ENCODE measurements at places on chromosomes 11 and 22.

DNA sequence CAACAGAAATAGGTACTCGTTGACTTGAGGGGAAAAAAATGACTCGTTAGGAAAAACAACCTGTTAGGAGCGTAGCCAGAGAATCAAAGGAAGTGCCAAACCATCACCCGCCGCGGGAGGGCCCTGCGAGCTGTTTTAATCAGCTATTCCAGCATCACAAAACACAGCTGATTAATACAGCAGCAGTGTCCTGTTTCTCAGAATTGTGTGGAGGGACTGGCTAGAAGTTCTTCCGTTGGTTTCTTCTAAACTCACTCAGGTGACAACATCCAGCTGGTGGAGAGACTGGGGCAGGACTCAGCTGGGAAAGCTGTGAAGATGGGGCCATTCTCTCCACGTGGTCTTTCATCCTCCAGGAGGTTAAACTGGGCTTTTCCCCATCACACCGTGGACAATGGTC is 28.0 kb downstream of the HSPA8 start:
- DNase-seq: no peak

DNA sequence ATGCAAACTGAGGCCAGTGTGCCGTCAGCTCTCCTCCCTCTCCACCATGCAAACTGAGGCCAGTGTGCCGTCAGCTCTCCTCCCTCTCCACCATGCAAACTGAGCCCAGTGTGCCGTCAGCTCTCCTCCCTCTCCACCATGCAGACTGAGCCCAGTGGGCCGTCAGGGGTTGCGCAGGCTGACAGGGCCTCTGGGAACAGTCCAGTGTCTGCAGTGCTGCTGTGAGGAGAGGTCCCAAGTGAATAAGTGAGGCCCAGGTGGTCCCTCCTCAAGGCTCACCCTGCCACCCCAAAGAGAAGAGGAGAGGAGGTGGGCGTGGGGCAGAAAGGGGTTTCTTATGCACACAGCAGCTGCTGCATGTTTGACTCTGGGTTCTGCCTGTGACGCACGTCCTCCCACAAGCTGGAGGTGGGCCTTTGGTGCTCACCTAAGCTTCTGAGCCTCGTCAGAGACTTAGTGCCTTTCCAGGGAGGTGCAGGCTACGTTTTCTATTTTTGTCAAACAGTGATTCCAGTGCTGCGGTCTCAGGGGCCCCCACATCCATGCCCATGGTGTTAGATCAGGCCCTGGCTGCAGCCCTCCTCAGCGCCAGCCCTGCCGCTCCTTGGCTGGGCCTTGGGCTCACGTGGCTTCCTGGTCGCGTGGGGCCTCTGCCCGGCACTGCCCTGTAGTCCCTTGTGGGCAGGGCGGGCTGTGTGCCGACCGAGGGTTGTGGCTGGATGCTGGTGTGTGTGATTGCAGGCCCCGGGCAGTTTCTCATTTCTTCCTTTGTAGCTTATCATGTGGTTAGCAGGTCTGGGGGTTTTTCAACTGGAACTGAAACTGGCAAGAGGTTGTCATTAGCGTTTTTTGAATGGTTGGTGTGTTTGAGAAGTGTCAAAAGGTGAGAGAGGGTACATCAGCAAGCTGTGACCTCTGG is 7.1 kb downstream of the TPCN2 start:
- no peak for DNase-seq

DNA sequence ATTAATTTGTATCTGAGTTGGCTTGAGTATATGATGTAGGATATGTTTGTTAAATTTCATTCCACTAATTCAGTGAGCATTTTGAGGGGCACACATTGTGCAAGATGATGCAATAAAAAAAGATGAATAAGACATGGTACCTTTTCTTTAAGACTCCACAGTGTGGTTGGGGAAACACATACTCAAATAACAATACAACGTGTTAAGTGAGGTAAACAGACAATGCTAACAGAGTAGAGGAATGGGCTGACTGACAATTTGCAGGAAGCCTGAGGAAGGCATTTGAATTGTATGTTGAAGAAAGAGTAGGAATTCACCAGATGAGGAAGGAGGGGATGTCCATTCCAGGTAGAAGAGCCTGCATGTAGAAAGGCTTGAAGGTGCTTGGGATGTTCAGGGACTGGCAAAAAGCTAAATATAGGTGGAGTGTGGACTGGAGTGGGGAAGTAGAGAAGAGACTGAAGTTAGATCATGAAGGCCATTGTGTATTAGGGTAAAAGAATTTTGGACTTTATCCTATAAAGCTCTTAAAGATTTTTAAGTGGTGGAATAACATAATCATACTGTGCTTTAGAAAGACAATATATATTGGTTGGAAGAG is 6.8 kb downstream of the RNF169 start:
- no peak for DNase-seq

DNA sequence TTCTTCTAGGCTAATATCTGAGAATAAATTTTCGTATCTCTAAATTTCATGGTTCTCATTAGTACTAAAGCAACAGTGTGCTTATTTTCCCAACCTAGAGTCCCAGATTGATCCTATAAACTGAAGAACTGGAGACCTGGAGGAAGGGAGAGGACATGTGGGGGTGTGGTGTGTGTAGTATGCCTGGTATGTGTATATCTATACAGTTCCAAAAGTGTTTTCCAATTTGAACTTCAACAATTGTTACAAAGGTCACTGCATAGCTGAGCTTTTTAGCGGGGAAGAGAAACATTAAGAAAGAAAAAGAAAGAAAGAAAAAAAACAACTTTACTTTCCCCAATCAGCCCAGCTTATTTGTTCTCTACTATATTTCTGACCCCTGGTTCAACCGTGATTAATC is 152.1 kb downstream of the SOX6 start:
- no peak for DNase-seq

DNA sequence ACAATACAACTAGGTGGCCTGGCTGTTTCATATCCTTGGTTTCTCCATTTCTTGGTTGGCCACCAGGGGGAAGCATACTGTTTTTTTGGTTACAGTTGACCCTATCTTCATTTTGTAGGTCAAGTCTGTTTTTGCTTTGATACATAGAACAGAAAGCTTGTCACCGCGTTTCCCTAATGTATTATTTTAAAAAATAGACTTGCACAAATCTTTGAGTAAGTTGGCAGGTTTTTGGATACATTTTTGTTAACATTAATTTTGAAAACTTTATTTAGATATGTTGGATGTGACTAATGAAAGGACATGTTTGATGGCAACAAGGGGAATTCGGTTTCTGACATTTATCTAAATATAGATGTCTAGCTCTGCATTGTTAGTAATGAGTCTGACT is 3.0 kb downstream of the NCR3LG1 start:
- DNase-seq: peak; percentile 41

GRCh38 chr22:48088926-48089536 is 1326.6 kb downstream of the TBC1D22A start:
- no peak for DNase-seq

DNA sequence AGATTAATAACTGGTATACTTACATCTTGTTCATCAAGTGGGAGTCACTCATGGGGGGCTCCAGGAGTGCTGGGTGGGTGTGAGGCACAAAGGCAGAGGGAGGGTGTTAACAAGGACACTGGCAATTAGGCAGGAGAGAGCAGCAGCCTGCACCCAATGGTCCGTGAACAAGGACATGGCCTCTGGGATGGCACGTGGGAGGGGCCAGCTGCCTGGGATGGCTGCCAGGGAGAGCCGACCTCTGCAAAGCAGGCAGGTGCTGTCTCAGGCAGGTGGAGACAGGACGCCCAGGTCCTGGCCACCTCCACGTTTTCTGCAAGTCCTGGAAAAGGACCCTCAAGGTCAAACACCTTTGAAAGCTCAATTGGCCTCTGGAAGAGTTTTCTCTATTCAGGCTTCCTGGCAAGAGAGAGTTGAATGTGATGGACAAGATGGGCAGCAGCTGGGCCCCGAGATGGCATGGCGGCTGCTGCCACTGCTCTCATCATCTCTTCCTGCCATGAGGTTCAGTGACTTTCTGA is 257.1 kb downstream of the BUD13 start:
- no peak for DNase-seq

DNA sequence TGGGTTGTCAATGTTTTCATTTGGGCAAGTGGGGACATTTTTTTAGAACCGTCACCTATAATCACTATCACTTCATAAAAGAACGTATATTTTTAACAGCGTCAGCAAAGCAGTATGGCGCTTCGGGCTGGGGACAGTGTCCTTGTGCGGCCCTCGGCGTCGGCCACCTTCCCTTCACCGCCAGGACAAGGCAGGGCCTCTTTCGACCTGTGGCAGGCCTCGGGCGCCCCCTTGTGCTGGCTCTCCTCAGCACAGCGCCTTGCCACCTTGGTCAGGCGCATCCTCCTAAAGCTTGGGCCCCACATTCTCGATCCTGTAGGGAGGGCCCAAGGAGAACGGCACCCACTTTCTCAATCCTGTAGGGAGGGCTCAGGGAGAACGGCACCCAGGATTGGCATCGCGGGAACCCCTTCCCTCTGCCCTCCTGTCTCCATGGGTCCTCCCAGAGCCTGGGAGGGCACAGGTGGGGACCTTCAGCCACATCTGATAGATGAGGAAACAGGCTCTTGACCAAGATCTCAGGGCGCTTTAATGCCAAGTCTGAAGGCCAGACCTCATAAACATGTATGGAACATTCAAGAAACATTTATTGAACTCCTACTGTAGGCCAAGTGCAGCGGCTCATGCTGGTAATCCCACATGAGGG is 11.5 kb upstream of the FADD start:
- peak; percentile 30 for DNase-seq

DNA sequence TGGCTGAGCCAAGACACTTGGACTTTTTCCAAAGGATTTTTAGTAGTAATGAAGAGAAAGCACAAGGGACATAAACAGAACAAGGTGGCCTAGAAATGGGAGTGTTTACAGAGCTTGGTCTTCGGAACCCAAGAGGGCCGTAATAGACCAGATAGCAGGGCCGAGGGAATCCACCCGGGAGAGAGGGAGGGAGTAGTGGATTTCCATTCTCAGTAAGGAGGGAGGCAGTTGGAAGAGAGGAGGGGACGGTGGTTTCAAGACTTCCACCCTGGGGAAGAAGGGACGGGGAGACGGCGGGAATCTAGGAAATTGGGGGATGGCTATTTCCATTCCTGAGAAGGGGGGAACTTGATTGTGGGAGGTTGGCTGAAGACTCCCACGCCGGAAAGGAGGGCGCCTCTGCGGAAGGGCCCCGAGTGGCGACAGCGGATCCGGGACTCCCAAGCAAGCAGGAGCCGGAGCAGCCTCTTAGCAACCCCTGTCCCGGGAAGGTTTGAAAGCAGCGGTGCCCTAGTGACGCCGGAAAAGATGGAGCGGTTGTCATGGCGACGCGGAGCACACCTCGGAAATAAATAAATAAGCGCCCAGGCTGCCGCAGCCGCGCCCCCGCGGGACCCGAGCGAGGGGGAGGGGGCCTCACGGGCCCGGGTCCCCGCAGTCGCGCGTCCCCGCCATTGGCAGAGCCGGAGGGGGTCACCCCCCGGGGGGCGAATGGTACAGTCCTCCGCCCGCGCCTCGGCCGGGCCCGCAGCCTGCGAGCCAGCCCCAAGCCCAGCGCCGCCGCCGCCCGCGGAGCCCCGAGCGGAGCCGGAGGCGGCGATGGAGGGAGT is 31.6 kb downstream of the EIF3F start:
- peak; percentile 44 for DNase-seq

- DNase-seq: no peak
Measured at GRCh38 chr22:32629573-32629957, 155.0 kb downstream of the FBXO7 start.

GRCh38 chr11:122098261-122098980 is 17.6 kb downstream of the BLID start:
- no peak for DNase-seq

DNA sequence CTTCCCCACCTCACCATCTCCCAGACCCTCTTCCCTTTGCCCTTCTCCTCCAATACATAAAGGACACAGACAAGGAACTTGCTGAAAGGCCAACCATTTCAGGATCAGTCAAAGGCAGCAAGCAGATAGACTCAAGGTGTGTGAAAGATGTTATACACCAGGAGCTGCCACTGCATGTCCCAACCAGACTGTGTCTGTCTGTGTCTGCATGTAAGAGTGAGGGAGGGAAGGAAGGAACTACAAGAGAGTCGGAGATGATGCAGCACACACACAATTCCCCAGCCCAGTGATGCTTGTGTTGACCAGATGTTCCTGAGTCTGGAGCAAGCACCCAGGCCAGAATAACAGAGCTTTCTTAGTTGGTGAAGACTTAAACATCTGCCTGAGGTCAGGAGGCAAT is 58.2 kb downstream of the TIMP3 start:
- no peak for DNase-seq

DNA sequence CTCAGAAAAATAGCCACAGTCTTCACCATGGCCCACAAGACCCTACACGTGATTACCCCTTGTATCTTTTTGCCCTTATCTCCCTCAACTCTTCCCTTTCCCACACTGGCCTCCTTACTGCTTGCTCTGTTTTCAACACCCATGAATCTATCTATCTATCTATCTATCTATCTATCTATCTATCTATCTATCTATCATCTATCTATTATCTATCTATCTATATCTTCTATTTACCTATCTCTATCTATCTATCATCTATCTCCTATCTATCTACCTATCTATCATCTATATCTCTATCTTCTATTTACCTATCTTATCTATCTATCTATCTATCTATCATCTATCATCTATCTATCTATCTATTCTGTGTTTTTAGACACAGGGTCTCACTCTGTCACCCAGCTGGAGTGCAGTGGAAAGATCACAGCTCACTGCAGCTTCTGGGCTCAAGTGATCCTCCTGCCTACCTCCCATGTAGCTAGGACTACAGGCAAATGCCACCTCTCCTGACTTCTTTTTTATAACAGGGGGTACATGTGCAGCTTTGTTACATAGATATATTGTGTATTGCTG is 54.2 kb downstream of the CNTF start:
- no peak for DNase-seq

- DNase-seq: no peak
Measured at GRCh38 chr11:64605244-64605560, 14.2 kb downstream of the SLC22A12 start.

- no peak for DNase-seq
Measured at GRCh38 chr22:26435327-26436093, 6.5 kb downstream of the ASPHD2 start.

- DNase-seq: no peak
Measured at GRCh38 chr22:48299801-48300200, 1527.9 kb downstream of the BRD1 start.

GRCh38 chr22:27988704-27989103 is 69.6 kb upstream of the PITPNB start:
- DNase-seq: no peak

DNA sequence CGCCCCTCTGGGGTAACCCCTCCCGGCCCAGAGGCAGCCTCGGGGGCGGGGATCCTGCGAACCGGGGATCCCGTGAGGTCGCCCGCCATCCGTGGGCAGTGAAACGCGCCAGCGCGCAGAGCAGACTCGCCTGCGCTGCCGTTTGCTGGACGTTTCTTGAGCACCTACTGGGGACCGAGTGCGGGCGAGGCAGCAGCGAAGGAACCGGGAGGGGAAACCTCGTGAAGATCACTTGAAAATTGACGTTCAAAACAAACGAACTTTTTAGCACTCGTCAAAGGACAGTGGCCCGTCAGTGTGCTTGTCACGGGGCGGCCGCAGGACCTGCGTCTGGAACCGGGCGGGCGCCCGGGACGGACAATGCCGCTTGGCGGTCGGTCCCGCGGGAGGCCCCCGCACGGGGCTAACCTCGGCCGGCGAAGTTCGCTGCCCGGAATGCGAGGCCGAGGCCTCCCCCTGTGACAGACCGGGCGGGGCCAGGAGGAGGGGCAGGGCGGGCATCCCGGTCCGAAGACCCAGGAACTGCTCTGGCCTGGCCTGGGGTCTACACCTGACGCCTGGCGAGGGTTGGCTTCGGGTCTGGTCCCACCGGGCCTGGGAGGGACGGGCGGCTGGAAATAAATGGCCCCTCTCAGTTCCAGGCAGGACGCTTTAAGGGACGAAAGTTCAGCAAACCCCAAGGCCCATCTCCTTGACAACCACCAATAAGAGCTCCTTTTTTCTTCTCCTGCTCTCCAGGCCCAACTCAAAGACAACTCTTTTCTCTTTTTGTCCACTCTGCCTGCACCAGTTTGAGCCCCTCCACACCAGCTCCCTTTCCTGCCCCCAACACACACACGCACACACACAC is 723 bp upstream of the SCUBE1 start:
- DNase-seq: no peak
